Endothelial cell of umbilical vein (primary cell): ENCODE measurements at places on chromosomes 2 and 18.
A peak's percentile ranks its signal among the peaks of the same experiment; 100 is the strongest.

DNA sequence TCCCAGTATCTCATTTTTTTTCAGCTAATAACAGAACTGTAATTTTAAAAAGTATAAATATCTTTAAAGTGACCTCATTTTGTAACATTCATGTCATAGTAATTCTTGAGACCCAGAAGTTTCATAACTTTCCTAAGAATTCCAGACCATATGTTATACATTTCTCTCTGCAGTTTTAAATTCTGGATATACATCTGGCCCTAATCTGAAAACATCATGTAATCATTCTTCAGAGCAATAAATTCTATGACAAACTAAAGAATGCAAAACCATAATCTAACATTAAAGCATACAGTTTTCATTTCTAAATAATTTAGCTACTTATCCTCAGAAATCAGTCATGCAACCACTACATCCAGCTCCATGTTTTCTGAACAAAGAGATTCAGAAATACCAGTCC is 198.3 kb upstream of the SLC35G4 start:
- no peaks in the 10 kb centered on the region for H3K4me1 ChIP-seq
- H3K4me3 ChIP-seq: no peak overlapping the region
- H3K27me3 ChIP-seq: no peaks in the 10 kb centered on the region
- DNase-seq: no peak
- H3K27ac ChIP-seq: no peak overlapping the region

DNA sequence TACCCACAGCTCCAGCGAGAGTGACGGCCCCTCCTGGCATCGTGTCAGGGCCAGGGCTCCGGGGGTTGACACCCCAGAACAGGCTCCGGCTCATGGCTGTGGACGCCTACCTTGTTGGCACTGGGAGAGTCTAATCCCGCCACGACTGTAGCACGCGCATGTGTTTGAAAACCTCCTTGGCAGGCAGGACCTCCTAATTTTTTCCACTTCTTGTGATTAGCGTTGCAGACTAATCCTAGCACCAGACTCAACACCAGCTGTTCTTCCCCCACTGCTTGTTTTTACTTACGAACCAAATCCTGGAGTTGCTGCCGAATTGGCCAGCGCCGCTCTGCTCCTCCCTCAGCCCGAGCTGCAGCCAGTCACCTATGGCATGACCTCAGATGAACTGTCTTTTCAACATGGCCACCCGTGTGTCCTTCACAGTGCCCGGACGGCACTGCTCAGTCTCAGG is 110.7 kb downstream of the KLHL29 start:
- H3K4me1 ChIP-seq: peaks cover 14% of the 10 kb centered on the region
- no peaks in the 10 kb centered on the region for H3K36me3 ChIP-seq
- H3K27me3 ChIP-seq: no peaks in the 10 kb centered on the region
- H3K27ac ChIP-seq: no peak overlapping the region
- no peak for DNase-seq

- no peak overlapping the region for H3K4me3 ChIP-seq
- H3K27ac ChIP-seq: no peak overlapping the region
- no peaks in the 10 kb centered on the region for H3K36me3 ChIP-seq
Measured at GRCh38 chr2:170819680-170820664, 3.3 kb downstream of the GAD1 start.

- H3K27me3 ChIP-seq: no peaks in the 10 kb centered on the region
- H3K36me3 ChIP-seq: peaks cover 4% of the 10 kb centered on the region
- peak; percentile 78 for DNase-seq
- no peak overlapping the region for H3K4me3 ChIP-seq
- peaks cover 58% of the 10 kb centered on the region for H3K4me1 ChIP-seq
Measured at GRCh38 chr2:234978466-234979203, 26.8 kb downstream of the SH3BP4 start.
